Stimulated activated CD8-positive, alpha-beta memory T cell treated with anti-CD3 and anti-CD28 coated beads, Interleukin-15, amount 100 ng/mL, for 1 hour (primary cell): ENCODE measurements at places on chromosomes 12 and 14.

DNA sequence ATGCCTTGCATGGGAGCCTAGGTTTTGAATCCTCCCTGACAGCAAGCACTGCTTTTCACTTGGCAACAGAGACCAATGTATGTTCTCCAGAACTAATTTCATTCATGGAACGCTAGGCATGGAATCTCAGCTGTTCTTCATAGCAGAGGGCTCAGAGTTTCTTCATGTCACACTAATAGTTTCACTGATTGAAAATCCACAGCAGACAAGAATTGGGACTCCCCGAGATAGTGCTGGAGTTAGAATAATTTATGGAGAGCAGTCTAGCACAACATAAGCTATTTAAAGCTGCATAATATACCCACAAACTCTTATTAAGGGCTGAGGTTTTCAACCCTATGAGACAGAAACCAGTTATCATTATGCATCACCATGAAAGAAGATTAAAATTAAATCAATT is 342.5 kb downstream of the TMEM132D start:
- DNase-seq: no peak

- DNase-seq: no peak
Observed at GRCh38 chr12:68861890-68862289, 53.9 kb downstream of the MDM2 start.

DNA sequence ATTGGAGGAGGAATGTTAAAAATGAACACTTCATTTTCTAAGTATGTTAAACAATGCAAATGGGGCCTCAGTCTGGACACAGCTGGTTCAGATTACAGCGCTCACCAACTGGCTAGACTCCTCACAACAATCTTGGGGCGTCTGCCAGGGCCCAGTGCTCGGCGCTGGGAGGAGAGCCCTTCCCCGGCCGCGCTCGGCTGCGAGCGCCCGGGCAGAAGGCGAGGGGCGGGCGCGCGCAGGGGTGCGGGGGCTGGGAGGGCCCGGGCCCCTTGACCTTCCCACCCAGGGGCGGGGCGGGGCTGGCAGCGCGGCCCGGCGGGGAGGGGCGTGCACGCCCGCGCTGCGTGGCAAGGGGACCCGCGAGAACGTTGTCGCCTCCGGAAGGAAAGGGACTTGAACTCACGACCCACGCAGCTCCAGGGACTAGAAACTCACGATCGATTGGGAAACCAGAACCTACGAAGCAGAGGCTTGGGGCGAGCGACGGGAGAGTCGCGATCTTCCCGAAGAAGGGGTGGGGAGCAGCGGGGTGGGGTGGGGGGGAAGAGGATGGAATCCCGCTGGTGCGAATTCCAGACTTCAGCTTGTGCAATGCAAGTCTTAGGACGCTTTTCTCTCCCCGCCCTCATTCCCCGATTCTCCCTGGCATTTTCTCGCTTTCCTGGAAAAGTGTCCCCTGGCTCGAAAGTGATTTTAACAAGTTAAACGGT is at the start of gene FBLN5:
Gene FBLN5 (minus strand): TSS at position 220 of the 710 bp plus-strand sequence. CDS start 465 bp downstream, outside the sequence.
- DNase-seq: no peak

DNA sequence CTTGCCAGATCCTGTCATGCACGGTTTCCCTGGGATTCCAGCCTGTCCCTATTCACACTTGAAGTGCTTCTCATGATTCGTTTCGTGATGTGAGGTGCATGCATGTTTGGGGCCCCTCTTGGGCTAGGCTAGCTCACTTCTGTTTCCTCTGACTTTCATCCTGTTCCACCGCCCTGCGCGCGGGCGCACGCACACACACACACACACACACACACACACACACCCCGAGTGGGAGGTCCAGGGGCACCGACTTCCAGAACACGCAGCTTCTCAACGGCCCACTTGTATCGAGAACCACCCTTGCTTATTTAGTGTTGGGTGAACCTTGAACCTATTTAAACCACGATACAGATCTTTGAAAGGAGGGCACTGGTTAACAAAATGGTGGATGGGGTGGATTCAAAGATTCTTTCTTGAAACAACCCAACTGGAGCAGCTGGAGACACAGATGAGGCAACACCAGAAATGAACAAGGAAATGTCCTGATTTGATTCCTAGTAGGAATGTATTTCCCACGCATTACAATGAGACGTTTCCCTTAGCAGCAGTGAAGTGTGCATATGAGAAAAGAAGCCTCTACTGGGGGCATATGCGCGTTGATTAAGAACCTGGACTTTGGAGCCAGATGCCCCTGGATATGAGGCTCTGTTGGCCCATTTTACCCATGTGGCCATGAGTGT is 16.3 kb downstream of the ELK3 start:
- no peak for DNase-seq

DNA sequence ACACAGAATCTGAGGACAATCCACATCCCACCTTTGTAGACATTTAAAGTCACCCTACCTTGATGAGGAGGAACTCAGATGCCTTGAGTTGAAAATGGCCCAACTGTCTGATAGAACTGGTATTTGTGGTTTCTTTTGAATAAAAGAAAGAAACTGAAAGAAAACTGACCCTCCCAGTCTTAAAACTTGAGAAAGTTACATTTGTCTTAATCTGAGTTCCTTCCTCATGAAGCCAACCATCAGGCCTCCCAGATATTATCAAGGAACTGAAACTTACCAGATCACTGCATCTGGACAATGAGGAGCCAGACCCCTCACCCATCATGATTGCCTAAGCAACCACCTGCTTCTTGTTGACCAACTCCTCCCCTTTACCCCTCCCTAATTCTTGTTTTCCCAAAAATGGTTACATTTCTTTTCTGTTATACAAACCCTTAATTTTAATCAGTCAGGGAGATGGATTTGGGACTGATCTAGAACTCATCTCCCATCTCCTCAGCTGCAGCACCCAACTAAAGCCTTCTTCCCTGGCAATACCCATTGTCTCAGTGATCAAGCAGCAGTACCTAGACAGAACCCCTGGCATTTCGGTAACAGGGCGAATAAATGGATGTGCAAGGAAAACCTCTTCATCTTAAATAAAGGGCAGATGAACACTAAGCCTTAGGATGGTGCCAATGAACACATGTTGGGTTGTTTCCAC is 72.0 kb upstream of the RESF1 start:
- DNase-seq: no peak

GRCh38 chr14:101815994-101816393 is 54.5 kb downstream of the PPP2R5C start:
- DNase-seq: no peak

DNA sequence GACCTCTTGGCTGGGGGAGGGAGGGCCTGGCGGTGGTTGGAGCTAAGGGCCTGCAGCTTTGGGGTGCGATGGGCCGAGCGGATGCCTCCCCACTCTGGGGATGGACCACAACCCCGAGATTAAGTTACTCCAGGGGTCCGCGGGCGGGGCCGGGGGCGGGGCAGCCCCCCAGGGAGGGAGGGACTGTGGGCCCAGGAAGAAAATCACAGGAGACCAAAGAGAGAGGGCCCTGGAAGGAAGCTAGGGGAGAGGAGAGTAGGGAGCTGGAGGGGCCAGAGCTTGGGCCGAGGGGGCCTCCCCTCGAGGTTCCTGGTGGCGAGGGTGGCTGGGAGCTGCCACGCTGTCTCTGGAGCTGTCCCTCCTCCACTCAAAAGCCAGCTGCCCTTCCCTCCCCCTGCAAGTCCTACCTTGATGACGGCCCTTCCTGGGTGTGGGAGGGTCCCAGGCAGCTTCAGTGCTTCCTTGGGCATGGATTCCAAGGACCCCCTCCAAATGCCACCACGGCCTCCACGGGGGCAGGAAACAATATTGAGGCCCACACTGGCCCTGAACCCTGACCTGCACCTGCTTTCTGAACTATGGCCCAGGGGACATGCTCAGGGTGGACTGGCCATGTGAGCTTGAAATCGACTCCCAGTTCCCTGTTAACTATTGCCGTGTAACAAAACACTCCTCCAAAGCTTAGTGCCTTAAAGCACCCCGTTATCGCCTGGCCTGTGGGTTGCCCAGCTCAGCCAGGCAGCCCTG is 610 bp upstream of the NUDT14 start:
- no peak for DNase-seq

- DNase-seq: no peak
Observed at GRCh38 chr12:109606320-109607028, 32.9 kb downstream of the MVK start.

GRCh38 chr14:100004392-100004791 is 60.8 kb upstream of the EVL start:
- no peak for DNase-seq

DNA sequence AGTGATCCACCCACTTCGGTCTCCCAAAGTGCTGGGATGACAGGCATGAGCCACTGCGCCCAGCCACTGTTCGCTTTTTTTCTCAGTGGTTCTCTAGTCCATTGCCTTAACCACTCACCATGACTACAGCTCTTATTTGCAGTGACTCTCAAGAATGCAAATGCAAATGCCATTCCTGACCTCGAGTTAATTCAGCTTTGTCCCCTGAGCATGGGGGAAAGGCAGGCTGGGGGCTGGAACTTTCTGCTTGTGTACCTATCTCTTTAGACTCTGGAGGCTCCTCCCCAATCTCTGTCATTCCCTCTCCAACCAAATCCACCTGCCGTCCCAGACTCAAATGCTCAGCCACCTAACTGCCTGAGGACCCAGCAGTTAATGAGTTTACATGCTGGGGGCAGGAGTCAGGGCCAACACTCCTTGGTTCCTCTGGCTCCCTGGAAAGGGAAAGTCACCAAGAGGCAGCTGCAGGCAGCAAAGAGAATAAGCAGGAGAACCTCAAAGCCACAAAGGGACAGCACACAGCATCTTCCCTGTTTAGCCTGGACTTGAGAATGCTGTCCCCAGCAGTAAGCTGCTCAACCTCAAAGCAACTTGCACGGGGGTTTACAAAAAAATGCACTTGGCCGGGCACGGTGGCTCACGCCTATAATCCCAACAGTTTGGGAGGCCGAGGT is 5.3 kb upstream of the HNF1A start:
- no peak for DNase-seq

DNA sequence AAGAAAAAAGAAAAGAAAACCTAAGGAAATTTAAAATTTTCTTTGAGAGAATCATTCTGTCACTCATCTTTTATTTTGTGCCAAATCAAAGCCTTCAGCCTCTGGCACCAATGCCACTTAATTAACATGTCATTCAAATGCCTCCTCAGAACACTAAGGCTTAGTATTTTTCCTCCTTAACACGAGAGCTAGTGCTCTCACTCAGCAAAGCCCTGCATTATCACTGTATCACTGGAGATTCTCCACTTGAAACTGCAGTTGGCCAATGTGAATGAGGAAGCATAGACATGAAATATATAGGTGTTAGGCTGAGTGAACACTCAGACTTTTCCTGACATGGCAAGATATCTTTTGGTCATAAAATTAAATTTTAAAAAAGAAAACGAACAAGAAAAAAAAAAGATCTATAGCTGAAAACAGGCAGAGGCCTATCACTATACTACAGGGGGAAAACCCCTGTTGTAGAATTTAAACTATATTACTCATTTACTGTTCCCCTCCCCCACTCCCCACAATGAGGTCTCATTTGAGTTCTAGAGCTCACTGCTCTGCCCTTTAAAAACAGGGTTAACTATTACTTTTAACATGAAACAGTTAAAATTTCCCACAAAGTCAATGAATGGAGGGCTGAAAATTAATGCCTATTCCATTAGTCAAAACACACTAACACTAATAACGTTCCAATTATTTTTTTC is 5.1 kb downstream of the MBIP start:
- DNase-seq: no peak

GRCh38 chr14:101501858-101502615 is 59.3 kb upstream of the DIO3 start:
- DNase-seq: no peak

GRCh38 chr12:27190761-27191160 is 53.3 kb upstream of the STK38L start:
- DNase-seq: no peak

GRCh38 chr12:85688837-85689236 is 147.4 kb downstream of the RASSF9 start:
- no peak for DNase-seq

DNA sequence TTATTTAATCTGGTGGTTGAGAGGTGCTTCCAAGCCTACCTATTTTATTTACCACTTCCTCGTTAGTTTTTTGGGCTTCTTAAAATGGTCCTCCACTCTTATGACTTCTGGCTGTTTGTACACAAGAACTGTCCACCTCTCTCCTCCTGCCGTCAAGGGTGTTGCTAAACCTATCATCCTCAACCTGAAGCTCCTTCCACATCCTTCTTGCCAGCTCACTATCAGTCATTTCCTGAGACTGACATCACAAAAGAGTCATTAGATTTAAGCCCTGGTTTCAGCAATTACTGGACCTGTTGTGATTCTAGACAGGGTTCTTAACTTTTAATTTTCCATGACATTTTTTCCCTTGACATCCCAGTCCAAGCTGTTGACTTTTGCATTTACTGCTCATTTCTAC is 91.9 kb downstream of the BICD1 start:
- no peak for DNase-seq

DNA sequence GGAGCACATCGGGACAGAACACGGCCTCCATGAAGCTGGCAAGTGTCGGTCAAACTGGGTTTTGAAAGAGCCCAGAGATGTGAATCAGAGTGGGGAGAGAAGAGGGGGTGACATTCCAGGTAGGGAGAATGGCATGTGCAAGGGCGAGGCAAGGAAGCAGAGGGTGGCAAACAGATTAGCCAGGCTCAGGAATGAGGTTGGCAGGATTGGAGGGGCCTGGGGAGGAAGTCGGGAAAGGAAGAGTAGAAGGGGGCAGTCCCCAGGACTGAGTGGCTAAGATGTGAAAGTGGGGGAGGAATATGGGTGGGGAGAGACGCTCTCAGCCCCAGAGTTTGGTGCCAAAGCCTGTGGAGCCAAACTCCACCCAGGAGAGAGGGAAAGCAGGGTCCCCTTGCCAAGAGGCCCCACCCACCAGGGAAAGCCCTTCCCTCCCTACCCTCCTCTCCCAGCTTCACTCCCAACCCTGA is 5.5 kb upstream of the HDAC7 start:
- DNase-seq: no peak

GRCh38 chr12:76519538-76519937 is 40.0 kb downstream of the OSBPL8 start:
- no peak for DNase-seq

DNA sequence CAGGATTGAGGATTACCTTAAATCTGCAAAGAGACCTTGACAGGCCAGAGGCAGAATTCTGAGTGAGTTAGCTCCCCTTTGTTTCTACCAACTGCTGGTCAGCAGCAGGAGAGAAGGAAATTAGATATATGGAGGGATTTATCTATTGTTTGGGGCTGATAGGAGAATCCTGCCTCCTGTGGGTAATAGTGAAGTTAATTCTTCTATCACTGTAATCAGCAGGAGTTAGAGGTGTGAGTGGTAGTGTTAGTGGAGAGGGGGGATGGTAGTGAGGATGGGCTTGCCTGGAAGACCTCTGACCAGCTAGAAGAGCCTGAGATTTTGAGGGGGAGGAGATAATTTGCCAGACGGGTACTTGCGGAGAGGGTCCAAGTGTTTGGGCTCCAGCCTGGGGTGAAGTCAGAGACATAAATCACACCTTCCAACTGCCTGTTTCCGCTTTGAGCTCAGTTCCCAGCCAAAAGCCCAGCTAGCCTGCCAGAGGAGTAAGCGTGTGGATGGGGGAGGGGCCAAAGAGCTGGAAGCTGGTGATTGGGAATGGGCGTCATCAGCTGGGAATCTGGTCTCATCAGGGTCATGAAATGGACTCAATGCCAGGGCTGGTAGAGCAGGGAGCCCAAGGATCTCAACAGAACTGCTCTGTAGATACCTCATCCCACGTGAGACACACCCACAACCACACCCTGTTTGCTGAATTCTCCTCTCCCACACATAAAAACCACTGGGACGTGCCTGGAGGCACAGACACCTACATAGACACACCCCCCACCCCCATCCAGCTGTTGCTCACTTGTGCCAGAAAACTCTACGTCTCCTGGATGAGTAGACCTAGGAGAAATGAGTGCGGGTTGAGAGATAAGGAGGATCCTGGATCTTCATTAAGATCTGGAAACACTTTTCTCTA is 13.1 kb upstream of the ITGA5 start:
- no peak for DNase-seq

- DNase-seq: no peak
Observed at GRCh38 chr12:15131431-15131830, 89.8 kb downstream of the RERG start.
